ENCODE measurements at places on chromosomes 4 and X. TPM values are rescaled to one million over a fixed set of nuclear protein-coding genes. Genes with fewer than 3 reads are reported as not detected.

BTC gene
- 1.0 TPM for total RNA-seq

GPR119 gene
- not detected for total RNA-seq

ITM2A gene
- total RNA-seq: 0.26 TPM

FAM241A gene
- total RNA-seq: 4.8 TPM

DRD5 gene
- total RNA-seq: not detected

CTSO gene
- 0.53 TPM for total RNA-seq

HTN1 gene
- not detected for total RNA-seq

GABRG1 gene
- not detected for total RNA-seq

SLIT2 gene
- total RNA-seq: 0.47 TPM

- DNase-seq: no peak
Observed at GRCh38 chr4:7816771-7817170, 122.9 kb downstream of the AFAP1 start.

DNA sequence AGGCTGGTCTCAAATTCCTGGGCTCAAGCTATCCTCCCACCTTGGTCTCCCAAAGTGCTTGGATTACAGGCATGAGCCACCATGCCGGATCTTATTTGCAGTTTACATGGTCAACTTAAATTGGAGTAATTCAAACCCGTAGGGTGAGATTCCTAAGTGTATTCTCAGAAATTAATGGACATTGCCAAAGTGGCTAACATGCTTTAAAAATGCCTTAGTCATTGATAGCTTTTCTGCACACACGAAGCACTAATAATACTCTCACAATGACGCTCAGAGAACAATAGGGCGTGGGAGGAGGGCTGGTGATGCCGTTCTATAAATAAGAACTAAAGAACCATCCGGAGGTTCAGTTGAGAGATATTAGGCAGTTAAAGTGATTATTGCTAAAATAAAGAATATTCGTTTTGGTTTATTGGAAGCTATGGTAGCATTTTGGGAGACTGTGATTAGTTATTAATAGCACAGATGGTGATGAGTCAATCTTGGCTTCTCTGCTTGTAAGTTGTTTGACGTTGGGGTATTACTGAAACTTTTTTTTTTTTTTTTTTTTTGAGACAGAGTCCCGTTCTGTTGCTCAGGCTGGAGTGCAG is 79.1 kb downstream of the TRAPPC11 start:
- no peak for DNase-seq

DNA sequence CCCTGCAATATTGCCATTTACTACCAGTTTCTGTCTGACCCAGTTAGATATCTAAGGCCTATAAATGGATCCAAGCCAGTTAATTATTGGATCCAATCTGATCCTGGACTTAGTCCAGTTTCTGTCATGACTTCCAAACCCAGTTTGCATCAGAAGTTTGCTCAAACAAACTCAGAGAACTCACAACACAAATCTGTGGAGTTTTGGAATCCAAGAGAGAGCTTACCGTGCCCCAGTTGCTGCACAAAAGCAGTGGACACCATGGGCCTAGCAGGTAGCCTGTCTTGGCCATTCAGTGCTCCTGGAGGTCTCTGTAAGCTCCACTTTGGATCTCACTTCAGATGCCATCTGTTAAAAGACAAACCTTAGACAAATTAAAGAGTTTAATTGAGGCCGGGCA is 174.5 kb downstream of the AASDH start:
- no peak for DNase-seq

DNA sequence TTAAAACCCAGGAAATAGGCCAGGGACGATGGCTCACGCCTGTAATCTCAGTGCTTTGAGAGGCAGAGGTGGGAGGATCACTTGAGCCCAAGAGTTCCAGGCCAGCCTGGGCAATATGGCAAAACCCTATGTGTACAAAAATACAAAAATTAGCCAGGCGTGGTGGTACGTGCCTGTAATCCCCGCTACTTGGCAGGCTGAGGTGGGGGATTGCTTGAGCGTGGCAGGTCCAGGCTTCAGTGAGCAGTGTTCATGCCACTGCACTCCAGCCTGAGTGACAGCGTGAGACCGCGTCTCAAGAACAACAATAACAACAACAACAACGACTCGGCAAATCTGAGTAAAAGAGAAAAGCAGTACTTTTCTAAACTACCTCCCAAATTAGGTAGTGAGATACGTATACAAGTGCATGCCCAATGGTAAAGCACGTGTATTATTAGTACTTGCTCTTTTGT is 13.0 kb upstream of the NDUFC1 start:
- no peak for DNase-seq

GRCh38 chr4:120037411-120037810 is 29.2 kb downstream of the MAD2L1 start:
- DNase-seq: no peak

DNA sequence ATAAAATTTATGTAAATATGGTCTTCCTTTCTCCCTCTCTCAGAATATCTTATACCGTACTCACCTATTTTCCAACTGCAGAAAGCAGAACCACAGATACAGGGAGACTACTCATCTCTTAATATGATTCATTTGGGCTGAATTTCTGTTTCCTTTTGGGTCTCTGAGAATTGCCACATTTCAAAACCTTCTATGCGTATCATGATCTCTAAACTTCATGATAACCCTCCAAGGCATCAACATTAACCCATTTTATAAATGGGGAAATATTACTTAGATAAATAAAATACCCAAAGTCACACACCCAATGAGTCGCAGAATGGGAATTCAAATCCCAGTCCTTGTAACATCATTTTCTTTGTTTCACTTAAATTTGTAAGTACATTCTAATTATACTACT is 16.6 kb upstream of the PRDM8 start:
- DNase-seq: peak; percentile 17

DNA sequence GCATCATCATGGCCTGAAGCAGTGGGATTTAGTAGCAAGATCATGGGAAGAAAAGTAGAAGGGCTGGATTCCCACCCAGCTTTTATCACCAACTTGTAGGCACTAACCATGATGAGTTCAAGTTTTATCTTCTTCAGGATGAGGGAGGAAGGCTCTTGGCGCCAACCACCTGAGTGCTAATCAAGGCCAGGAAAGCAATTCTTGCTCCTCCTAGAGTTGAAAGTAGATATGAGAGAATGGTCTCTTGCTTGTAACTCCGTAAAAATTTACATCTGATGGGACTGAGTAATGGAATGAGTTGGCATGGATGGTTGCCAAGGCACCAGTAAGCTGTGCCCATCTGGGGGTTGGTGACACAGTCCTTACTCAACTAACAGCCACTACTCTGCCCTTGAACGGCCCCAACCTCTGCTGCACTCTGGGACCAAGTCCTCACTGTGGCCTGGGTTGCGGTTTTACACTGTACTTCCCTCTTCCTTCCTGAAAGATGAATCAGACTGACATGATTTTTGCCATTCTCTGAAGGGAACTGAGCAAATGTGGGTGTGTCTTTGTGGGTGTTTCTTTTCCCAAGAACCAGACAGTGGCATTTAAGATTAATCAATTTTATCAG is 39.4 kb upstream of the NDP start:
- DNase-seq: peak; percentile 98

GRCh38 chr4:106116025-106116424 is 200.0 kb downstream of the TBCK start:
- no peak for DNase-seq

DNA sequence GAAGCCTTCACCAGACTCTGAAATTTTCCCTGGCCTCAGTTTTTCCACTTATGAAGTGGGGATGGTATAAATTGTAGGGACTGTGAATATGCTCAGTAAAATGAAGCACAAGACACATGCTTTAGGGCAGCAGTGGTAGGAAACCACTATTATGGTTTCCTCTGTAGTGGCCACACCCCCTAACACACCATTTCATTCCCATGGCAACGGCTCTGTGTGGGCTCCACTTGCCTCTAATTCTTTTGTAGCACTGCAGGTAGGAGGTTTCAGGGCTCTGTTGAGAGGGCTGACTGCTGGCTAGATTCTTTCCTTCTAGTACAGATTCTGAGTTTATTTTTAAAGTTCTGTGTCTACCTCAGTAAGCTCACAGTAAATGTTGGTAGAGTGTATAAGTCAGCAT is 3.5 kb upstream of the VMA21 start:
- peak; percentile 8 for DNase-seq

GRCh38 chr4:96375367-96375766 is 535.5 kb downstream of the PDHA2 start:
- DNase-seq: peak; percentile 32

Data from HT1080 (cell line).